Effector memory CD4-positive, alpha-beta T cell (primary cell): ENCODE measurements at places on chromosomes 2 and 18.
A peak's percentile ranks its signal among the peaks of the same experiment; 100 is the strongest.

DNA sequence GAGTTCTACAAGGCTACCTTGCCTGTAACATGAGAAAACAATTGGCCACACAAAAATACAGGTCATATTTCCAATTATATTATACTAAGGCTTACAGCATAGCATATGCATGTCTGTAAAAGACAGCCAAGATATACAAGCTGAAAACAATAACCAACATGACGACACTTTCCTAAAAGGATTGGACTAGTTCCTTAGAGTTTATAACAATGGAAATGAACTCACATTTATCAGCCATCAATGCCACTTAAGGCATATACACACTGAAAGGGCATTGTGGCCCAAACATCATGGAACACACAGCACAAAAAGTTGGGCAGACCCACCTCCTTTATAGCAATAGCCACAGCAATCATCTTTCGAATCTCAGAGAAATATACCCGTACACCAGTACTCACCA is 52.0 kb downstream of the SLC40A1 start:
- H3K27me3 ChIP-seq, result no peaks in the 10 kb centered on the region
- no peak overlapping the region for H3K27ac ChIP-seq
- no peak for DNase-seq

- no peaks in the 10 kb centered on the region for H3K4me1 ChIP-seq
- no peaks in the 10 kb centered on the region for H3K36me3 ChIP-seq
- H3K27ac ChIP-seq, result no peak overlapping the region
- H3K27me3 ChIP-seq, result no peaks in the 10 kb centered on the region
- no peak for DNase-seq
Measured at GRCh38 chr2:44825702-44826101, 115.8 kb upstream of the SIX3 start.

DNA sequence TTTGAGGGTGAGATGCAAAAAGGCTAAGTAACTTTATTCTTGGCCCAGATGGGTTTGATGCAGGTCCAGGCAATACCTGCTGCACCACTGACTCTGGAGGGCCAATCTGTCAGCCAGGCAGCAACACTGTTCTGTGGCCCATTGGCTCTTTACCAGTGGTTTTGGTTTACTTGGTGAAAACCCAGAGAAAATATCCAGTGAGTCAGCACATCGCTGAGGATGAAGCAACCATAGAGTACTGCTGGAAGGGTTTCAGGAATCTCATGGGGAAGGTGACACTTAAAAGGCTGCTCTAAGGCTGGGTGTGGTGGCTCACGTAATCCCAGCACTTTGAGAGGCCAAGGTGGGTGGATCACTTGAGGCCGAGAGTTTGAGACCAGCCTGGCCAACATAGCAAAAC is 192.5 kb upstream of the FAM98A start:
- H3K36me3 ChIP-seq, result no peaks in the 10 kb centered on the region
- no peak overlapping the region for H3K4me3 ChIP-seq
- no peak overlapping the region for H3K27ac ChIP-seq
- no peaks in the 10 kb centered on the region for H3K27me3 ChIP-seq

- H3K27me3 ChIP-seq, result no peaks in the 10 kb centered on the region
- H3K4me3 ChIP-seq, result no peak overlapping the region
- DNase-seq, result no peak
- no peaks in the 10 kb centered on the region for H3K4me1 ChIP-seq
- H3K36me3 ChIP-seq, result no peaks in the 10 kb centered on the region
- H3K27ac ChIP-seq, result no peak overlapping the region
Measured at GRCh38 chr2:174744111-174744510, 20.2 kb downstream of the CHRNA1 start.

- no peaks in the 10 kb centered on the region for H3K36me3 ChIP-seq
- H3K27me3 ChIP-seq, result no peaks in the 10 kb centered on the region
- H3K4me1 ChIP-seq, result no peaks in the 10 kb centered on the region
- no peak for DNase-seq
- no peak overlapping the region for H3K4me3 ChIP-seq
- H3K27ac ChIP-seq, result no peak overlapping the region
Measured at GRCh38 chr18:22102953-22103646, 66.3 kb upstream of the GATA6 start.

GRCh38 chr2:206368933-206369569 is 74.3 kb upstream of the ADAM23 start:
- no peaks in the 10 kb centered on the region for H3K36me3 ChIP-seq
- no peak for DNase-seq
- no peaks in the 10 kb centered on the region for H3K27me3 ChIP-seq
- H3K4me1 ChIP-seq, result no peaks in the 10 kb centered on the region

- no peak overlapping the region for H3K27ac ChIP-seq
- H3K4me3 ChIP-seq, result no peak overlapping the region
- no peaks in the 10 kb centered on the region for H3K36me3 ChIP-seq
Measured at GRCh38 chr2:236105955-236106607, 62.1 kb downstream of the GBX2 start.

DNA sequence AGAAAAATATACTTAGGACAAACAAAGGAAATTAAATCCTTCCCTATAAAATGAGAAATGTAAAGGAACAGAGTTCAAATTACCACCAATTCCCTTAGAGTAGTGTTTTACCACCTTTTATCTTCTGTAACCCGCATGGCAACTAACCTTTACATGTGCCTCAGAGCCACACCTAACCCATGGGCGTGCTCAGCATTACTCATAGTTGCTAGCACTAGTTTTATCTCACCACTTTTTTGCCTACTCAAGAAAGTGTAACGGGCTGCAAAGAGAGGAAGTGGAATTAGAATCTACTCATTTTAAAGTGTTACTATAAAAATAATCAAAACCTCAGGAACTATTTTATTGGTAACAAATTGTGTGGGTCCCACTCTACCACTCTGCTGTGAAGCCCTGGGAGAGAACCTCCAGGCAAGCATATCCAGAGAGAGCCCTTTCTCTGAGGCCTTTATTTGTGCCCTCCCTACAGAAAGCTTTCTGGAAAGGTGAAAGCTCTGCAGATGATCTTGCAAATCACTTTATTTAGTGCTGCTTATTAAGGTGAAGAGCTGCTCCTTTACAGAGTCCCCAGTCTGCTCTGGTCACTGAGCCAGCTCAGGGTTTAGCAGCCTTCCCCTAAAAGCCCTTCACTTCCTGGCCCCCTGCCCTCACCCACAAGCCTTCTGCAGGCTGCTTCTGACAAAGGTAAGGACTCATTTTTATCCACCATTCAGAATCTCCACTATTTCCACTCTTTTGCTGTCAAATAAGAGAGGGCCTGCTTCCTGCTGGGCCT is 98.8 kb downstream of the TRABD2A start:
- H3K27ac ChIP-seq, result peak overlapping the region; percentile 61
- H3K4me3 ChIP-seq, result peak overlapping the region; percentile 12
- no peaks in the 10 kb centered on the region for H3K27me3 ChIP-seq
- peaks cover 45% of the 10 kb centered on the region for H3K4me1 ChIP-seq
- DNase-seq, result peak; percentile 7
- no peaks in the 10 kb centered on the region for H3K36me3 ChIP-seq

- H3K4me1 ChIP-seq, result no peaks in the 10 kb centered on the region
- no peaks in the 10 kb centered on the region for H3K27me3 ChIP-seq
- no peak for DNase-seq
- peaks cover 57% of the 10 kb centered on the region for H3K36me3 ChIP-seq
Measured at GRCh38 chr18:24115628-24116027, 23.2 kb upstream of the CABYR start.

GRCh38 chr18:12990967-12991820 is at the start of gene CEP192:
Gene CEP192 (plus strand): TSS chr18:12991362. CDS start chr18:12999425, 8,063 bp downstream.
- no peaks in the 10 kb centered on the region for H3K27me3 ChIP-seq
- peak; percentile 97 for DNase-seq
- H3K4me3 ChIP-seq, result peak within 1 kb of the TSS; percentile 85
- peaks cover 10% of the 10 kb centered on the region for H3K4me1 ChIP-seq
- peak within 1 kb of the TSS; percentile 89 for H3K27ac ChIP-seq

DNA sequence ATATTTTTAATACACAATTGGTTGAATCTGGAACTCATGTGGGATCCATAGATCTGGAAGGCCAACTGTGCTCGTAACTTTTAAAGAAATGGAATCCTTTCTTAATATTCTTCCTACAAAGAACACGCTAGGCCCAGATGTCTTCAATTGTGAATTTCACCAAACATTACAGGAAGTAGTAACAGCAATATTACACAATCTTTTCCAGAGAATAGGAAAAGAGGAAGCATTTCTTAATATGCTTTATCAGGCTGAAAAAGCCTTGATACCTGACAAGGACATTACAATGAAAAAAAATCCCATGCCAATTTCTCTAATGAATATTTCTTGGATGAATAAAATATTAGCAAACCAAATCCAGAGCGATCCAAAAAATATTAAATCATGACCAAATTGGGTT is 80.3 kb upstream of the HAAO start:
- no peak overlapping the region for H3K27ac ChIP-seq
- no peaks in the 10 kb centered on the region for H3K36me3 ChIP-seq
- H3K4me1 ChIP-seq, result no peaks in the 10 kb centered on the region

DNA sequence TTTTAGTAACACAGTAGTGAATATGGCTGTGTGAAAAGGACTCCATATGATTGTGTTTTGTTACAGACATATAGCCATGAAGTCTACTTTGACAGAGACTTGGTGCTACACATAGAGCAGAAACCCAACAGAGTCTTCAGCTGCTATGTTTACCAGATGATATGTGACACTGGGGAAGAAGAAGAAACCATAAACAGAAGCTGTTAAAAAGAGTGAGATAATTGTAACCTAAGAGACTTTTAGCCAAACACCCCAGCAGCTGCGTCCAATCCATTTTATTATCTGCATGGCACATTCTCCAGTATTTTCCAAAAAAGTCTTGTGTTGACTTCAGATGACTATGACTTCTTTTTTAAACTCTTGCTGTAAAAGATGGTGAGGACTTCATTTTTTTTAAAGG is 41.4 kb upstream of the CYBRD1 start:
- H3K36me3 ChIP-seq, result peaks cover 27% of the 10 kb centered on the region
- no peaks in the 10 kb centered on the region for H3K4me1 ChIP-seq
- DNase-seq, result no peak

DNA sequence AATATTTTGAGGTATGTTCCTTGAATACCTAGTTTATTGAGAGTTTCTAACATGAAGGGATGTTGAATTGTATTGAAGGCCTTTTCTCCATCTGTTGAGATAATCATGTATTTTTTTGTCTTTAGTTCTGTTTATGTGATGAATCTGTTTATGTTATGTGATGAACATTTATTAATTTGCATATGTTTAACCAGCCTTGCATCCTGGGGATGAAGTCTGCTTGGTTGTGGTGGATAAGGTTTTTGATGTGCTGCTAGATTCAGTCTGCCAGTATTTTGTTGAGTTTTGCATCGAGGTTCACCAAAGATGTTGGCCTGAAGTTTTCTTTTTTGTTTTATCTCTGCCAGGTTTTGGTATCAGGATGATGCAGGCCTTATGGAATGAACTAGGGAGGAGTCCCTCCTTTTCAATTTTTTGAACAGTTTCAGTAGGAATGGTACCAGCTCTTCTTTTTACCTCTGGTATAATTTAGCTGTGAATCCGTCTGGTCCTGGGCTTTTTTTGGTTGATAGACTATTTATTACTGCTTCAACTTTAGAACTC is 71.9 kb downstream of the EPC2 start:
- no peaks in the 10 kb centered on the region for H3K27me3 ChIP-seq
- no peak overlapping the region for H3K4me3 ChIP-seq
- H3K27ac ChIP-seq, result no peak overlapping the region
- peaks cover 9% of the 10 kb centered on the region for H3K4me1 ChIP-seq
- peaks cover 3% of the 10 kb centered on the region for H3K36me3 ChIP-seq

DNA sequence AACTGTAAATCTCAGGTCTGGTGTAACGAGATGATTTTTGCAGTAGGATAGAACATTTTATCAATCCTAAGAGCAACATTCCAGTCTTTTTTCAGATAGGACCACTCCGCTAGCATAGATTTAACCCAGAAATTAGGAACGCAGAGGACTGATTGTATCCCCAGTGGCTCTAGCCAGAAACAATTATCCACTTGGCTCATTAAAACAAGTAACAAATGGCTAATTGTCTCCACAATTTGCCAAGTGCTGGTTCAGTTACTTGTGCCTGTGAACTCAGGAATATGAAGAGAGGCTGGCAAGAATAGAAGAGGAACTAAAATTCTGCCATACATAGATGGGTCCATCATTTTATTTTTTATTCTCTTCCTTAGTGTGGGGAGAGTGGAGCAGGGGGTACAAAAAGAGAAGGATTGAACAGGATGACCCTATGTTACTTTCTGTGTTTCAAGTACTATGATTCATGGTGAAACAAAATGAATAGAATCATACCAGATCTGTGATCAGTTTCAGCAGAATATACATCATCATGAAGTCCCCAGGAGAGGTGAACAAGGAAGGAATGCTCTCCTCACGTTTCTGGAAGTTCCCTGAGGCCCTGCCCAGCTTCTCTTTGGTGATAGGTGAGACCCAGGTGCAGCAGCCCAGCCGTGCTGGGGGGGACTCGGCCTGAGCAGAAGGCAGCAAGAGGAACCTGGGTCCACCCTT is 121.6 kb downstream of the ARL4C start:
- no peak overlapping the region for H3K27ac ChIP-seq
- no peak overlapping the region for H3K4me3 ChIP-seq
- no peaks in the 10 kb centered on the region for H3K36me3 ChIP-seq
- H3K4me1 ChIP-seq, result peaks cover 17% of the 10 kb centered on the region
- H3K27me3 ChIP-seq, result no peaks in the 10 kb centered on the region
- DNase-seq, result no peak

- no peaks in the 10 kb centered on the region for H3K27me3 ChIP-seq
- DNase-seq, result no peak
- H3K27ac ChIP-seq, result no peak overlapping the region
Measured at GRCh38 chr18:40855661-40856060, 1099.4 kb upstream of the PIK3C3 start.
